ENCODE measurements at places on chromosomes 2 and 18. TPM values are rescaled to one million over a fixed set of nuclear protein-coding genes. Genes with fewer than 3 reads are reported as not detected.
A peak's percentile ranks its signal among the peaks of the same experiment; 100 is the strongest.

GPR75 gene
- total RNA-seq, result 1.3 TPM

FOXI3 gene
- total RNA-seq, result not detected

RTKN gene
- 23.1 TPM for total RNA-seq

TNFRSF11A gene
- 3.4 TPM for total RNA-seq

RAB6D gene
- not detected for total RNA-seq

ARHGAP15 gene
- total RNA-seq, result not detected

GRCh38 chr18:5425721-5426120 is 118.1 kb downstream of the EPB41L3 start:
- DNase-seq, result no peak

- no peak for DNase-seq
These were observed 18.6 kb downstream of the ZBTB14 start for GRCh38 chr18:5276947-5277346.

- no peak for DNase-seq
These were observed 25.8 kb downstream of the IMPA2 start for GRCh38 chr18:12007063-12007462.

- peak; percentile 93 for DNase-seq
These were observed 15.1 kb downstream of the SLC4A3 start for GRCh38 chr2:219642465-219643083.

DNA sequence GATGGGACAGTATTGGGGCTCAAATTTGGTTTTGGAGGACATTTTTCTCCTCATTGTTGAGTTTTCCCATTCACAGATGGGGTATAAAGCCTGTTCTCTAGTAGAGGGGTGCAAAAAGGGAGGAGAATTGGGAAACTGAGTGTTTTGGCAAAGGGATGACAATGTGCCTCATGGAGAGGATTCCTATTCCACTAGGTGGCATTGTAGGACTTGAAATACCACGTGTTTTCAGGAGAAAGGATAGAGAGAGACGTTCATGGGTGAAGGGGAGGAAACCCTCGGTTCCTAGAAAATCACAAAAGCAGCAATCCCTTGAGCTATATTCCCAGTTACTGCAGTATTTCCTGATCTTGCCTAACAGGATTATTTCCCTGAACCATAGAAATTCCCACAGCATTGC is 113.7 kb upstream of the SRD5A2 start:
- DNase-seq, result peak; percentile 29

GRCh38 chr2:7707723-7708122 is 790.5 kb downstream of the RNF144A start:
- peak; percentile 88 for DNase-seq

DNA sequence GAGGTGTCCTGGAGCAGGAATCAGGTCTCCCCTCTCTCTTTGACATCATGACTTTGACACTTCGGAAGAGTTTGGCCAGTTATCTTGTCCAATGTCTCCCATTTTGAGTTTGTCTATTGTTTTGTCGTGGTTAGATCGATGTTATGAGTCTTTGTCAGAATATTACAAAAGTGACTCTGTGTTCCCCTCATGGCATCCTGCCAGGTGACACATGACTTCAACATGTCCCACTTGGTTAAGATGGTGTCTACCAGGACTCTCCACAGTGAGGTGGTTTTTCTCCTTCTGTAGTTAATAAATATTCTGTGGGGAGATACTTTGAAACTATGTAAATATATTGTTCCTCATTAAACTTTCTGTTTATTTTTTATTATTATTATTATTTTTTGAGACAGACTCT is 76.6 kb upstream of the BZW1 start:
- DNase-seq, result no peak

Measured in A172 (cell line).